ENCODE measurements at places on chromosomes 7 and 10. TPM values are rescaled to one million over a fixed set of nuclear protein-coding genes. Genes with fewer than 3 reads are reported as not detected.

- no peaks in the 10 kb centered on the region for H3K36me3 ChIP-seq
- no peak overlapping the region for H3K27ac ChIP-seq
- no peaks in the 10 kb centered on the region for H3K27me3 ChIP-seq
These were observed 29.3 kb upstream of the YAE1 start for GRCh38 chr7:39536951-39537350.

MMD2 gene
- total RNA-seq, result not detected

DNA sequence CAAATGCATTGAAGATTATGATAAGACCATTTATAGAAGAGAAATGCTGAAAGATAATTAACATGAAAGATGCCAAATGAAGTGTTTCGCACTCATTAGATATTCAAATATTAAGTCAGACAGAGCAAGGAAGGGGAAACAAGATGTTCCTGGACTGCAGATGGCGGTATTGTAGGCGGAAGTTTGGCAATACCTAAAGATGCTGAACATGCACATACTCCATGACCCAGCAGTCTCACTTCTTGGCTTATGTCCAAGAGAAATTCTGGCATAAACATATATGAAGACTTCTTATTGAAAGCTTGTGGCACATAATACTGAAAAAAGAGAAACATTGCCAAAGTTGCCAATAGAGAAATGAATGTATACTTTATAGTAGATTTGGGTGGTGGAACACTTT, 325.4 kb upstream of the SEMA3C start:
- no peaks in the 10 kb centered on the region for H3K4me1 ChIP-seq
- H3K4me3 ChIP-seq, result no peak overlapping the region
- DNase-seq, result no peak
- no peak overlapping the region for H3K27ac ChIP-seq

DNA sequence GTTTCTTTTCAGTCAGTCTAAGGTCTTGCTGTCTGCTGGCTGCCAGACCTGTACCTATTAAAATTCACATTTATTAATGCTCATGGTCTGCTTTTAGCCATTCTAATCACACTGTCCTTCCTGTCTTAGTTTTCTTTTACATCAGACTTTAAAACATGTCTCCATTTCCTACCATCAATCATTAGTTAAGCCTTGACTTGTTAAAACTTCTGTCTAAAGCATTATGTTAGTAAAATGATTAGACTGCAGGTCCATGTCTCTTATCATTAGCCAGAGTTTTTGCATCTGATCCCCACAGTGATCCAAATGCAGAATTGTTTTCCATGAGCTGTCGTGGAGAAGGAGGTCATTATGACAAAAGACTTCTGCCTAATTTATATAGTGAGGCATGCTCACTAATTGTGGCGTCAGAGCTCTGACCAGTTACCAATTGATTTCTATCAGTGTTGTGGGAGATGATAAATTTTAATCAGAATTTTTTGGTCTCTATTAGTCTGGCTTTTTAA, 226.5 kb downstream of the DKK1 start:
- H3K4me3 ChIP-seq, result no peak overlapping the region
- no peaks in the 10 kb centered on the region for H3K27me3 ChIP-seq
- no peaks in the 10 kb centered on the region for H3K36me3 ChIP-seq

EPDR1 gene
- 2.7 TPM for total RNA-seq

PKD1L1 gene
- 0.13 TPM for total RNA-seq

DNA sequence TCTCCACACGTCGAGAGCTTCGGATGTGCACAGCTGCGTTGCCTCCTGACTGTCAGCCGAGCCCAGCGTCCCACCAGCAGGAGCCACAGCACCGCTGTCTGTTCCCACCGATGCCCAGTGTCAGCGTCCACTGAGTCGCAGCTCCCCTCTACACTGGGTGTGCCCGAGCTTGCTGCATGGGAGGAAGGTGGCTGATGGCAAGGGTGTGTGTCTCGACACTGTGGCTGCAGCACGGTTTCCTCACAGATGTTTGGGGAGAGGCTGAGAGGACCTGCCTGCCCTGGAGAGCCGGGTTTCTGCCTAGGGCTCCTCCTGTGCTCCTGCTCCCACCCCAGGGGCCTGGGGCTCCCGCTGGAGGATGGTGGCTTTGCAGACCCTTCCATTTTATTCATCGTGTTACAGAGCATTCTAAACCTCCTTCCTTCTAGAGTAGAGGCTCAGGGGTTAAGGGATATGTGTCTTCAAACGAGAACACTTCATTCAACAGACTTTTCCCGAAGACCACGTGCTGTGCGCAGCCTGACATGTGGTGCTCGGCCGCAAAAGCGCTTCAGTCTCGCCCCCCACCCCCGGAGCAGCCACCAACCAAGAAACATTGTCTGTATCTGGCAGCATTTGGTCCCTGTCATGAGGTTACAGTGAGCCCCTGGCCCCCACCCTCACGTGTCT, 384.8 kb downstream of the DNAJB6 start:
- no peak for DNase-seq
- H3K4me1 ChIP-seq, result no peaks in the 10 kb centered on the region
- H3K27me3 ChIP-seq, result no peaks in the 10 kb centered on the region
- H3K27ac ChIP-seq, result no peak overlapping the region
- H3K36me3 ChIP-seq, result no peaks in the 10 kb centered on the region

PTPN12 gene
- total RNA-seq, result 158 TPM

DNA sequence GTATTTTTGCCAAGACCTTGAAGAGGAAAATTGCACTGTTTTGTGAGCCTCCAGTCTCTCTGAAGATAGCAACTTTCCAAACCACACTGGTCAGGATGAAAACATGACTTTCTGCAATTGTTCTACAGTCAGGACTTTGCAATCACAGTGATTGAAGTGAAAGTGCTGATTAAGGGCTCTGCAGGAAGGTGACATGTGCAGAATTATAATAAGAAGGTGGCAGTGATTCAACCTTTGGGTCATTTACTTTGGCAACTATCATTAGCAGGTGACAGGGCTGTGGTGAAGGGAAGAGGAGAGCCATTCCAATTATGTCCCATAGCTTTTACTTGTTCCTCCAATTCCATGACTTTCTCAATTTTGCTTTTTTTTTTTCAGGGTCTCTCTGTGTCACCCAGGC, 350.0 kb upstream of the FZD8 start:
- no peak overlapping the region for H3K27ac ChIP-seq
- no peak for DNase-seq
- no peaks in the 10 kb centered on the region for H3K27me3 ChIP-seq
- H3K36me3 ChIP-seq, result no peaks in the 10 kb centered on the region

SGCE gene
- 28.5 TPM for total RNA-seq

ODAD2 gene
- total RNA-seq, result 11.2 TPM

FOXP2 gene
- 13.3 TPM for total RNA-seq

DNA sequence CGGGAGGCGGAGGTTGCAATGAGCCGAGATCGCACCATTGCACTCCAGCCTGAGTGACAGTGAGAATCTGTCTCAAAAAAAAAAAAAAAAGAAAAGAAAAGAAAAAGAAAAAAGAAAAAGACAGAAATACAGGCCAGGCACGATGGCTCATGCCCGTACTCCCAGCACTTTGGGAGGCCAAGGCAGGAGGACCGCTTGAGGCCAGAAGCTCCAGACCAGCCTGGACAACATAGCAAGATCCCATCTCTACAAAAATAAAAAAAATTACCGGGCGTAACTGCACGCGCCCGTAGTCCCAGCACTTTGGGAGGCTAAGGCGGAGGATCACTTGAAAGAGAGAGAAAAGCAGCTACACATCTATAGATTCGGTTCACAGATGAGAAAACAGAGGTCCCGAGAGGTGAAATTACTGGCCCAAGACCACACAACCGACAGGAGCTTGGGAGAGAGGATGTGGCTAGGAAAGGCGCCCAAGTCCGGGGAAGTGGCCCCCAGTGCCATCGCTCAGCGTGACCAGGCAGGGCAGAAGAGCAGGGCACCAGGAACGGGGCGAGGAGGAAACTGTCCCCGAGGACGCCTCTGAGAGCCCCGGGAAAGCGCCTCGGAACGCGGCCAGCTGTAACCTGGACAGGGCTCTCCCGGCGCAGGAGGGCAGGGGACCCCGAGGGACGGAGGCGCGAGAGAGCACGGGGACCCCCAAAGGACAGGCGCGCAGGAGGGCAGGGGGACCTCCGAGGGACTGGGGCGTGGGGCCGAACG, 612 bp downstream of the SNX8 start:
- H3K36me3 ChIP-seq, result peaks cover 5% of the 10 kb centered on the region
- no peaks in the 10 kb centered on the region for H3K4me1 ChIP-seq
- no peaks in the 10 kb centered on the region for H3K27me3 ChIP-seq
- peak overlapping the region; percentile 12 for H3K27ac ChIP-seq

GATAD1 gene
- total RNA-seq, result 41.4 TPM

CCL24 gene
- not detected for total RNA-seq

DPP6 gene
- 3.0 TPM for total RNA-seq
